ENCODE measurements at places on chromosomes 3 and 15. TPM values are rescaled to one million over a fixed set of nuclear protein-coding genes. Genes with fewer than 3 reads are reported as not detected.

EIF4A2 gene
- 629 TPM for total RNA-seq

DNA sequence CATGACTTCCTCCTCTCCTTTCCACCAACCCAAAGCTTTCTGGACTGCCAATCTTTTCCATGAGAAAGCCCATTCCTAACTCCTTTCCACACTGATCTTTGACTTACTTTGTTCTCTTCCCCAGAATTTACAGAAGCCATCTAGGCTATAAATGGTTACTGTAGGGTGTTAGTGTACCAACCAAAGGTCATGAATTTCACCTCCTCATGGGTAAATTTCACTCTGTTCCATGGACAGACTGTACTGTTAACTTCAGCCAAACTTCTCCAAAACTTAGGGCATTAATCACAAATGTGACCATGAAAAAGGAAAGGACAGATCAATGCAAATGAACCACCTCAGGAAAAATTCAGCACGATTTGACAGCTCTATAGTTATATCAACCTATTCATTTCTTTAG is 54.9 kb downstream of the ATOSA start:
- DNase-seq: no peak

HEG1 gene
- 40.7 TPM for total RNA-seq

MKRN3 gene
- 2.2 TPM for total RNA-seq

CPLX3 gene
- not detected for total RNA-seq

GRCh38 chr15:64249883-64250575 is 87.2 kb upstream of the PPIB start:
- DNase-seq: no peak

- no peak for DNase-seq
These were observed 83.1 kb downstream of the MYO5A start for GRCh38 chr15:52445553-52445952.

CD80 gene
- total RNA-seq: 0.43 TPM

VIPR1 gene
- 0.13 TPM for total RNA-seq

GRCh38 chr3:115239717-115240116 is 92.6 kb upstream of the ZBTB20 start:
- DNase-seq: no peak

- no peak for DNase-seq
These were observed 6.1 kb downstream of the ZBTB47 start for GRCh38 chr3:42659451-42660130.

ALDH1L1 gene
- 49.4 TPM for total RNA-seq

GRCh38 chr15:55770261-55770660 is 27.3 kb upstream of the PRTG start:
- no peak for DNase-seq

DAZL gene
- total RNA-seq: not detected

DNA sequence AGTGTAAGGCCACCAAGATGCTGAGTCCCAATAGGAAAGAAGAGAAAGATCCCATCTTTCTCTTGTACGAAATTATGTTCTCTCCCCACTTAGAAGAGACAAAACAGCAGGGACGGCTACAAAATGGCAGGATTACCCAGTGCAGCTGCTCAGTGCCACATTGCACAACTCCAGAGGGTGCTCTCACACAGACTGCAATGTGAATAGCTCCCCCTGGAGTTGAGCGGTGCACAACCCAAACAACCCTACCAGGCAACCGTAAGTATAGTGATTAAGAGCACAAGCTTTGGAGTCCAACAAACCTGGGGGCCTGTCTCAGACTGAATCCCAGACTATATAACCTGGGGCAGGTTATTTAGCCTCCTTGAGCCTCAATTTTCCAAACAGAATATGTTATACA is 3.1 kb upstream of the BHLHE40 start:
- peak; percentile 46 for DNase-seq

DNA sequence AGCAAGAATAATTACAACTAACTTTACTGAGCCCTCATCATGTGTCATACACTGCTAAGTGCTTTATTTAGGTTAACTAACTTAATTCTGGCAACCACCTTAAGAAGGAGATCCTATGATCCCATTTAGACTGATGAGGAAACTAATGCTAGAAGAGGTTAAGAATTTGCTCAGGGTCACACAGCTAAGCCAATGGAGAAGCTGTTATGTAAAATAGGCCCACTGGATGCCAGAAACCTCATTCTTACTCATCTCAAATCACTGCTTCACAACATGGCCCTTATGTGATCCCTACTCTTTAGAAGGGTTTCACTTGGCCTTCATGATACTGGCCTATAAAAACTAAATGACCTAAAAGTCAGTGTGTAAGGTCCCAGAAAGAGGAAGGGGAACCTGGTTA is 41.2 kb downstream of the IMPG2 start:
- no peak for DNase-seq

DNA sequence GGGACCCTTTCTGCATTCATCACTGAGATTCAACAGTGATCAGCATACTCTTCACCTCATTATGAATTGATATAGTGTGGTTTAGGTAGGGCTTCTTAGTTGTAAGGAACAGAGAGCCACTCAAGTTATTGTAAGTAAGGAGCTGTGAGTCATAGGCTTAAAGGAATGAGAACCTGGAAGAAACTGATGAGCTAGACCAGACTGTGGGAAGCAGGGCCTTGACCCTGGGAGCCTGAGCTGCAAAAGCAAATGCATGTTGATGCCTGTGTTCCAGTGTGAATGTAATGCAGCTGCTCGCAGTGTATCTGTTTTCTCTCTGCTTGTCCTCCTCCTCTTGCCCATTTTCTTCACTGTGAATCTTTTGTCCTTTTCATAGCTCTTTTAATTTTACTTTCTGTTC is 13.6 kb downstream of the ZKSCAN7 start:
- DNase-seq: no peak

- no peak for DNase-seq
These were observed 230.8 kb upstream of the TBC1D5 start for GRCh38 chr3:17972959-17973906.

DNA sequence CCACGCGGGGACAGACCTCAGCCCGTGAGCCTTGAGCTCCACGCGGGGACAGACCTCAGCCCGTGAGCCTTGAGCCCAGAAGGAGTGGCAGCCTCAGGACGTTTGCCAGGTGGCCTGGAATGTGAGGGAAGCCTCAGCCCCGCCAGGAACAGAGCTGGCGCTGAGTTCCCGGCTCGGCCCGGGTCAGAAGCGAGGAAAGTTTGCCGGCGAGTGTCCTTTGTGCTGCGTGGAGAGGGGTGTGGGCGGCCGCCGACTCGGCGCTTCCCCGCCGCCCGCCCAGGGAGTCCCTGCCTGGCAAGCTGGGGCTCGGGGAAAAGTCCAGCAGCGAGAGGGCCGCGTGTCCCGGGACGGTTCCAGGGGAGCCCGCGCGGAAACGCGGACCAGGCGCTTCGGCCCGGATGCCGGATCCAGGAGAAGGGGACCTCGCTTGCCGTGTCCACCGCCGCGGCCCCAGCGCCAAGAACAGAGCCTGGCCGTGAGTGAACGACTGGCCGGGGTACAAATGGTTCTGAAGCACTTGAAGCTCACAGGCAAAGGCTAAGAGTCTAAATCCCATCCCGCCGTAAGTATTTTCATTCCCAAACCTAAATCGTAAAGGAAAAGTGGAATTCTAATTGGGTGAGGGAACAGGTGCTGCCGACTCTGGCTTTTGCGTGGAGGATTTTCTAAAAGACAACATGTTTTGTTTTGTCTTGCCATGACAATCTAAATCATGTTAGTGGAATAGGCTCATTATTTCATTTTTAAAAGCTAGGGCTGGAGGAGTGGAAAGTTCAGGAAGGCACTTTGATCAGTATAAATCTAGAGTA is 1.7 kb downstream of the LRRN1 start:
- DNase-seq: peak; percentile 27

GRCh38 chr3:18735005-18735404 is 309.9 kb upstream of the SATB1 start:
- no peak for DNase-seq

FGD5 gene
- 5.1 TPM for total RNA-seq

DNA sequence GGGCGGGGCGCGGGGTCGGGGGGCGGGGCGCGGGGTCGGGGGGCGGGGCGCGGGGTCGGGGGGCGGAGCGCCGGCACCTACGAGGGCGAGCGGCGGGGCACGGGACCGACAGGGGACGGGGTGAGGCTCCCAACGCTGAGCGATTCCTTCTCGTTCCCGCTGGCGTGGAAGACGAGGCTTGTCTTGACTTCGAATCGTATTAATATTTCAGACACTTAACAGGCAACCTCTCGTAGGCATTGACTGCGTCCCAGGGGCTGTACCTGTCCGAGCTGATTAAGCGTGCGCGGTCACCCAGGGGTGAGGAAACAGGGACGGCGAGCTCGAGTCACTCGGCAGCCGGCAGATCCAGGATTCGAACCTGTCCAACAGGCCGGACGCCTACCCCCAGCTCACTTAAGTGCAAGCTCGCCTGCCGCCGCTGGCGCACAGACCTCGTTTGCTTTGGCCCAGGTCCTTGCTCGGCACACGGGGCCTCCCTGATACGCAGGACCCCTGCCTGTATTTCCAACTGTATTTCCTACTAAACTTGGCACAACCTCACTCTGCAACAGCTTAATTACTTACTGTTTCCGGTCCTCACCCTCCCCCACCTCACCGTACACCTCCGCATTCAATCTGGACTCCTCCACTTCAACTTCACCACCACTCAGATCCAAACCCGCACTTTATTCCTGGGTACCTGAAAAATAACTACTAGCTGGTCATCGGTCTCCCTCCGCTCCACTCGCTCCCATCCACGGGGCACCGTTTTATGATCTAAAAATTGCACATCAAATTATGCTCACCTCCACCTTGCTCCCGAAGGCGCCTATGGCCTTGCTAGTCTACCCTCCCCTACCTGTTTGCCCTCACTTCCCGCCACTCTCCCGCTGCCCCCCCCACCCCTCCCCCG is 722 bp upstream of the ZXDC start:
- no peak for DNase-seq

DNA sequence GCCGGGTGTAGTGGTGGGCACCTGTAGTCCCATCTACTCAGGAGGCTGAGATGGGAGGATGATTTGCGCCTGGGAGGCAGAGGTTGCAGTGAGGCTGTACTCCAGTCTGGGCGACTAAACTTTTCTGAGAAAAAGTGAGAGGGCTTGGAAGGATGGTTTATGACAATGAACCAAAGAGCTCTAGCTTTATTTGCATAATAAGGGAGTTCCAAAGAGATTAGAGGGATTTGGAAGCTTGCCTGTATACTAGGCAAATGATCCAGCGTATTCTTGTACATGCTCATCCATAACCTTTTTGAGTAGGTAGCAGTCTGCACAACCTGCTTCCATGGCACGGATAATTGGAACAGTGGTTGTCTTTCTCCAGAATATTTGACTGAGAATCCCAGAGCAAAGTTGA is 251.1 kb downstream of the CHL1 start:
- no peak for DNase-seq

- DNase-seq: no peak
These were observed 15.8 kb downstream of the ST3GAL6 start for GRCh38 chr3:98778852-98779413.

- DNase-seq: peak; percentile 54
These were observed 61.3 kb downstream of the TMCO5A start for GRCh38 chr15:37995461-37996347.

SNTN gene
- total RNA-seq: not detected

ERICH6 gene
- 1.3 TPM for total RNA-seq

DNA sequence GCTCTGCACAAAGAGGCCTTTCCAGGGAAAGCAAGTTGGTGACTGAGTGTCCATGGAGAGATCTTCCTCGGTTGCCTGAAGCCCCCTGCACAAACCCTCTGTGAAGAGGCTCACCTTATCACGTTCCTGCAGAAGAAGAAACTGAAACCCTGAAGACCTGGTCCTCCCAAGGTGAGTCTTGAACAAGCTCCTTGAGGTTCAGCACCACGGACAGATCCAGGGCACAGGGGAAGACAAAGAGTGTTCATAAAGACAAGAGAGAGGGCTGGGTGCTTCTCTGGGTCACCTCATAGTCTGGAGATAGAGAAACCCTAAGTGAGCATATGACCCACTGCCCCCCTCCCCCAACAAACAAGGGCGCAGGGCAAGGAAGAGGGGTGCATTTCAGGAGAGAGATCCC is 21.7 kb upstream of the TBC1D21 start:
- peak; percentile 63 for DNase-seq

GRCh38 chr15:50229336-50229735 is 36.2 kb downstream of the HDC start:
- DNase-seq: peak; percentile 42

GRCh38 chr15:72851586-72851985 is 68.0 kb upstream of the ADPGK start:
- DNase-seq: no peak

FILIP1L gene
- total RNA-seq: 145 TPM

DNA sequence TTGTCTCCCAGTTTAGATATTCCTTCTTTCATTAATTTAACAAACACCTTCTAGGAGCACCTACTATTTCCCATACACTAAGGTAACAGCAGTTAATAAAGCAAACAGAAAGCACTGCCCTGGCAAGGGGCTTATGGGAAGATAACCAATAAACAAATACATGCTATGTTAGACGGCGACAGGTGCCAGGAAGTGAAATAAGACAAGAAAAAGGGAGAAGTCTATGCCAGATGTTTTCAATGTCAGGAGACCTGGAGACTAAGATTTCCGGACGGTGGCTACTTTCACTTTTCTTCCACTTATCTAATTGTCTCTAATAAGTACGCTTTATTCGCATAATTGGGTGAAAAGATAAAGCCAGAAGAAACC is 32.5 kb upstream of the ZNF445 start:
- DNase-seq: no peak

FBXW12 gene
- total RNA-seq: not detected

RNF7 gene
- total RNA-seq: 79.1 TPM

DNA sequence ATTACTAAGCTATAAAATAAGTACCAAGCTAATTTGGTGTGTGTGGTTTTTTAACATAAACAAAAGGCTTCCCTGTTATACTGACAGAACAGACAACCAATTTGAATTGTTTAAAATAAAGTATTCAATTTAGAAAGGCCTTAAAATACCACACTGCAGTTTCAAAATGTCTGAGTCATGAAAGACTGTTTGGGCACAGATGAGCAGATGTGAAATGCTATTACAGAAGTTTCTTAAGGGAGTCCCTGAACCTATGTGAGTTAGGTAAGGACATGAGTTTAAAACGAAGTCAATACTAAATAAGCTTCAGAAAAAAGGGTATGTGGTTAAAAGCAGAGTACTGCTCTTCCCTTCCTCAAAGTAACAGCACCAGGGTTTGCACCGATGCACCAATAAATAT is 69.7 kb upstream of the SETMAR start:
- no peak for DNase-seq

GRCh38 chr3:113719294-113719693 is 22.9 kb upstream of the USF3 start:
- DNase-seq: no peak

DNA sequence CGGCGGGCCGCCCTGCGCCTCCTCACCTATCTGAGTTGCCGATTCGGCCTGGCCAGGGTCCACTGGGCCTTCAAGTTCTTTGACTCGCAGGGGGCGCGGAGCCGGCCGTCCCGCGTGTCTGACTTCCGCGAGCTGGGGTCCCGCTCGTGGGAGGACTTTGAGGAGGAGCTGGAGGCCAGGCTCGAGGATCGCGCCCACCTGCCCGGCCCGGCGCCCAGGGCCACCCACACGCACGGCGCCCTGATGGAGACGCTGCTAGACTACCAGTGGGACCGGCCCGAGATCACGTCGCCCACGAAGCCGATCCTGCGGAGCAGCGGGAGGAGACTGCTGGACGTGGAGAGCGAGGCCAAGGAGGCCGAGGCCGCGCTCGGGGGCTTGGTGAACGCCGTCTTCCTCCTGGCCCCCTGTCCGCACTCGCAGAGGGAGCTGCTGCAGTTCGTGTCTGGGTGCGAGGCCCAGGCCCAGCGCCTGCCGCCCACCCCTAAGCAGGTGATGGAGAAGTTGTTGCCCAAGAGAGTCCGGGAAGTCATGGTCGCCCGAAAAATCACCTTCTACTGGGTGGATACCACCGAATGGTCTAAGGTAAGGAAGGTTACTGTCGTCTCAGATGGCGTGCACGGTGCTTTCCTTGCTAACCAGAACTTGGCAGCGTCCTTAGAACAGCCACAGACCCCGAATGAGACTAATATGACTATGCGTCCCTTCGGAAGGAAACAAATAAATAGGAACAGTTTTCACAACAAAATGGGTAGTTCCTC is 567 bp downstream of the TICRR start:
- DNase-seq: no peak
